ENCODE measurements at places on chromosomes 3 and 15.

DNA sequence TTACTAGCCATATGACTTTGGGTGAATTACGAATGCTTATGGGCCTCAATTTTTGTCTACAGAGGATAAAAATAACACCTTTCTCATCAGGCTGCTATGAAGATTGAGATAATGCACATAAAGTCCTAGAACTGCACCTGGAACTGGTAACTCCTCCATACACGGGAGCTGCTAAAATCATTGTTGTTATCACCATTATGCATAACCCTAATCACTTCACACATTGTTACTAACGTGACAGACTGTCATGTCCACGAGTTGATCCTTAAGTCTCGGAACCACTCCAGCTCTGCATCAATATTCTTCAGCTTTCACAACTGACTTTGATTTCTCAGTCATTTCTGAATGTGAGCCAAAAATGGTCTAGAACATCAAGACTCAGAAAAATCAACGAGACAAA lies 64.1 kb downstream of the RFTN1 start:
- DNase-seq = no peak

- peak; percentile 48 for DNase-seq
Observed at GRCh38 chr15:59165726-59166125, 40.9 kb upstream of the LDHAL6B start.

- peak; percentile 82 for DNase-seq
Observed at GRCh38 chr3:31377045-31377642, 155.6 kb upstream of the STT3B start.

DNA sequence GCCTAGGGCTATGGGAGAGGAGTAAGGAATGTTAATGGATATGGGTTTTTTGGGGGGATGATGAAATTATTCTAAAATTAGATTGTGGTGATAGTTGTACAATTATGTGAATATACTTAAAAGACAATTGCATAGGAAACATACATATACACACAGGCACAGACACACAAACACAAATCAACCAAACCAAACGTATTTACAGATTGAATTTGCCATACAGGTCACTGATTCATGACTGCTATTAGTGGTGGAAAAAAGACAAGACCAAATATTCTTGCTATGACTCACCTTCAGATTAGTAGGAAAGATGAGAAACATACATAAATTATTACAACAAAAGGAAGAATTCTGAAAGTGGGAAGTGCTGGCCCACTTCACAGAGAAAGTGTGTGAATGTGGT lies 85.3 kb downstream of the C3orf38 start:
- DNase-seq = peak; percentile 37

DNA sequence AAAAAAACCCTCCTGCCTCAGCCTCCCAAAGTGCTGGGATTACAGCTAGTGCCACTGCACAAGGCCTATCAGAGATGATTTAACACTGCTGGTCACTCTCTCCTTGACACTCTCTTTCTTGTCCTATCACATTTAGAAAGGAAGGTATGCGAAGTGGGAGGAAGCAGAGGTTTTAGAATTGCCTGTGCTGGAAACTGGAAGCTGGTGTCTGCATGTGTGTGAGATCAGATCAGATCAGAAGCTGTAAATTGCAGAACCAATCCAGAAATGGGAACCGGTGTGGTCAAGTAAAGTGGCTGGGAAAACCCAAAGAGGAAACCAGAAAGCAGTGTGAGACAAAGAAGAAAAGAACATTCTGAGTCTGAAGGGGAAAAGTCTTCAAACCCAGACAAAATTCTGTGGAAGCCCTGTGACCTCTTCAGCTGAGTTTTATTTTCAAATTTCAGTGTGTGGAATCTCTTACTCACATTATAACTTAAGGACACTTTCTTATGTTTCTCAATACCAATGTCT lies 2.8 kb downstream of the EFHB start:
- DNase-seq = no peak

- no peak for DNase-seq
Observed at GRCh38 chr3:4753073-4753691, 226.1 kb upstream of the BHLHE40 start.

DNA sequence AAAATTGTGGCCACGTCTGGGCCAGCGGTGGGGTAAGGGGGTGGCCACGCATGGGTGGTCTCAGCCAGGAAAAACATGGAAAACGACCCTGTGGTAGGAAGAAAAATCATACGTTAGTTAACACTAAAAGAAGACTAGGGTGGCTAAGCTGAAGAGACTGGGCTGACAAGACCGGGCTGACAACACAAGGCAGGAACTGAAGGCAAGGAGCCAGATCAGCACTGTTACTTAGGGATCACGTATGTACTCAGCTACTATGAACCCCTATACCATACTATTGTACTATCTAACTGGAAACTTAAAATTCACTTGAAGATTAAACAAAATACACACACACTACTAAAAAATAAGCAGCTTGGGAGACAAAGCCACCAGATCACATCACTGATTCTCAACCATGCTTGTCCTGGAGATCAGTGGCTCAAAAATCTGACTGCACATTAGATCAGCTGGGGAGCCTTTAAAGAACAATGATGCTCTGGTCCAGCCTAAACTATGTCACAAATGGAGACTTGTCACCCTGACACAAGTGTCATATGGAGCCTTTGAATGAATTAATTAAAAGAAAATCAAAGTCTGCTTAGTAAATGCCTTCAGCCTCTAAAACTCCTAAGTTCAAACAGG lies 442.2 kb downstream of the SHQ1 start:
- DNase-seq = no peak

Data from astrocyte of the hippocampus (primary cell).